ENCODE measurements at places on chromosomes 2 and 18. TPM values are rescaled to one million over a fixed set of nuclear protein-coding genes. Genes with fewer than 3 reads are reported as not detected.
A peak's percentile ranks its signal among the peaks of the same experiment; 100 is the strongest.

The SMAD4 gene
- total RNA-seq: 49.6 TPM

The C1QL2 gene
- total RNA-seq: not detected

The RAB17 gene
- 0.13 TPM for total RNA-seq

The SLC30A3 gene
- 2.2 TPM for total RNA-seq

The ALPG gene
- total RNA-seq: not detected

GRCh38 chr18:58268849-58269248, 224.8 kb downstream of the NEDD4L start:
- peak; percentile 25 for DNase-seq

- DNase-seq: no peak
Measured at GRCh38 chr2:236753606-236754270, 184.1 kb downstream of the ACKR3 start.

GRCh38 chr2:159584796-159585195, 31.6 kb downstream of the BAZ2B start:
- DNase-seq: no peak

- DNase-seq: no peak
Measured at GRCh38 chr2:143504397-143504796, 375.2 kb downstream of the ARHGAP15 start.

GRCh38 chr2:71929482-71929772, 218.2 kb downstream of the CYP26B1 start:
- no peak for DNase-seq

DNA sequence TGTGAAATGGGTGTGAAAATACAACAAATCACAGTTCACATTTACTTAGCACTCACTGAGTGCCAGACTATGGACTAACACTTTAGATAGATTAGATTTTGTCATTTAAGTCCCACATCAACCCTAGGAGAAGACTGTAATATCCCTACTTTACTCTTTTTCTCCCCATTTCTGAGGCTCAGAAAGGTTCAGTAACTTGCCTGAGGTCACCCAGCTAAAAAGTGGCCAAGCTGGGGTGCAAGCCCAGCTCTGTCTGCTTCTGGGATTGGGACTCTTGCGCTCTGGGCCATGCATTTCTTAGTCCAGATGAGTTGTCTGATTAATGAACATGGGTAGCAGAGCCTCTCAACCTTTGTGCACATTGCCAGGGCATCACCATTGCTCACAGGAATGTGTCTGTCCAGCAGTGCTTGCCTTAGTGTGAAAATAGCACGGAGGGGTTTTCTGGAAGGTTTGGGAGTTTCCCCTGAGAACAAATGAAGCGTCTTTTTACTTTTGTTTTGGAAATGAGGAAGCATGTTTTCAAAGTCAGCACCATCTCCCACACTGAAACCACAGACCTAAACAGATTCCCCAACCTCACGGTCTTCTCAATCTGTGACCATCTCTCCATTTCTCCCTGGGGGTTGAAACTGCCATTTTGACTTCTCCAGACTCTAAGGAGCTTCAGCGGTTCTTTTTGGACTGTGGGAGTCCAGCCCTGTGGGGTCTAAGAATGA, 31.9 kb downstream of the NRP2 start:
- no peak for DNase-seq

DNA sequence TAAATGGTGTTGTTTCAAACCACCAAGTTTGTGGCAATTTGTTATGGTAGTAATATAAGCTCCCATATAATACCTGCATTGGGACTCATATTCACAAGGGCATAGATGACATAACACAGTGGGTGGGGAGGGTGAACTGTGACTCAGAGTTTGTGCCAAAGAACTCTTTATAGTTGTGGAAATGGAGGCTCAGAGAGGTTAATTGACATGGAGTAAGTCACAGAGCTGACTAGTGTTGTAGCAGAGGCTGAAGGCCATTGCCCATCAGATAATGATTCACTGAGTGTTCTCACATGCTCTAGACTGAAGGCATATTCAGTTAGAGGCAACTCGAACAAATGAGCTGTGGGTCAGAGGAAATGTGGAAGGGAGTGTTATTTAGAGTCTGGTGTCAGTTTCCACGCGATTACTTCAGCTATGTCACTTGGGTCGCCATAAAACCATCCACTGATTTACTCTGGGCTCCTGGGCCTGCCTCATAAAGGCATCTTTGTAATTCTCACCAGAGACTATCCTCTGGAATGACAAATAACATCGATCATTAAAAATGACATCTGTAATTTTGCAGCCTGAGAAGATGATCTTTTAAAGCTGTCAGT, 264.7 kb downstream of the CCDC85A start:
- no peak for DNase-seq

- DNase-seq: peak; percentile 36
Measured at GRCh38 chr2:102753563-102754159, 8.2 kb upstream of the TMEM182 start.

DNA sequence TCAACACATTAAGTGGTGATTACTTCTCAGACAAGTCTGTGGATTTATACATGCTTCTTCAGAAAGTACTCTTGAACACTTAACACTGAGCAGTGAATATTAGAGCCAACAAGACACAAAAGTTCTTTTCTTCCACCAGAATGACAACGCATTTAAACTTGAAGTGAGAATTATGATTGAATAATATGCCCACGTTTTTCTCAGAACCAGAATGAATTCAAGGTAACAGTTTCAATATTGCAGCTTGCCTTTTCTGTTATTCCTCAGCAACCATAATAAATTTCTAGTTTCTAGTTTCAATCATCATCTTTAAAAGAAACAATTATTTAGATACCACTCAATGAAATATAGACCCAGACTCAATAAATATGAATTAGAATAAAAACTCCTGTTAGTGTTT, 547.0 kb downstream of the NUP35 start:
- no peak for DNase-seq
